Fibroblast of the conjunctiva (primary cell): ENCODE measurements at places on chromosomes 6 and 20.

- DNase-seq: no peak
Measured at GRCh38 chr20:45782890-45783289, 8.8 kb downstream of the WFDC3 start.

- no peak for DNase-seq
Measured at GRCh38 chr6:151340219-151340978, 51.0 kb downstream of the ZBTB2 start.

- no peak for DNase-seq
Measured at GRCh38 chr6:744666-745353, 51.9 kb upstream of the EXOC2 start.

GRCh38 chr6:52304983-52305390, 20.4 kb upstream of the MCM3 start:
- no peak for DNase-seq

DNA sequence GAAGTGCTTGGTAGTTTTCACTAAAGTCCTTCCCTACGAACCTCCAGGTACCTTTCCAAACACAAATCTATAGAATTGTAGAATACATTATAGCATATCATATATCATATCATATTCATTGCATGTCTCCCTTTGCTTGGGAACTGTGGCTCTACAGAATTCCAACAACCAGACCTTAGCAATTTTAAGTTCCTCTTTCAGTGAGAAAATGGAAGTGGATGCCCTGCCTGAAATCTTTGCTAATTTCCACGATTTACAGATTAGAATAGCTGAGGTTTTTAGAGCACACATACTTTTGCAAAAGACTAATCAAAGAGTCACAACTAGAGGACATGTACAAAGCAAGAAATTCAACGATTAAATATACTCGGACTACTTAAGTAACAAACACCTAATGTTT, 78.6 kb downstream of the TNFRSF21 start:
- DNase-seq: no peak

GRCh38 chr20:60904730-60905129, 347.3 kb upstream of the CDH4 start:
- DNase-seq: no peak

GRCh38 chr6:33616113-33616512, 5.0 kb upstream of the ITPR3 start:
- no peak for DNase-seq

- no peak for DNase-seq
Measured at GRCh38 chr6:157511682-157512381, 130.8 kb downstream of the ZDHHC14 start.

DNA sequence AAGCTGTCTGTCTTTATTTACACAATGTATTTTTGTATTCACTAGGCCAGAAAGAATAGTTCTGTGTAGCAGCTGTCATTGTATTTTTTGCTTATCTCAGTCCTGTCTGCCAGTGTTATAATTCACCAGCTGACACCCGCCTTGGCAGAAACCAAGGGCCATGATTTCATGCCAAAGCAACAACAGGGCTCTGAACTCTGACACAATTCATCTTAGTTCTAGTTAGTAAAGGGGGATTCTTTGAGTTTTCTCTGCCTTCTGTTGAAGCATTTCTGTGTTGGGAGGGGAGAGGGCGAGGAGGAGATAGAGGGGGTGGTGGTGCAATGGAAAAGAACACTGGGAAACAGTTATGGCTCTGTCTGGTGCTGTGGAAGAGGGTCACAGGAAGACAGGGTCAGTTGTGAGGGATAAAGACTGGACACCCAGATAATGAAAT, 684.6 kb upstream of the MARCKS start:
- DNase-seq: no peak

GRCh38 chr6:15322781-15323536, 77.1 kb downstream of the JARID2 start:
- DNase-seq: no peak

- no peak for DNase-seq
Measured at GRCh38 chr6:20115246-20115980, 96.9 kb downstream of the MBOAT1 start.

- no peak for DNase-seq
Measured at GRCh38 chr6:38025451-38025850, 205.9 kb downstream of the ZFAND3 start.

GRCh38 chr6:110239526-110240274, 59.5 kb downstream of the CDC40 start:
- DNase-seq: no peak

GRCh38 chr6:16576451-16577368, 184.6 kb downstream of the ATXN1 start:
- DNase-seq: no peak

DNA sequence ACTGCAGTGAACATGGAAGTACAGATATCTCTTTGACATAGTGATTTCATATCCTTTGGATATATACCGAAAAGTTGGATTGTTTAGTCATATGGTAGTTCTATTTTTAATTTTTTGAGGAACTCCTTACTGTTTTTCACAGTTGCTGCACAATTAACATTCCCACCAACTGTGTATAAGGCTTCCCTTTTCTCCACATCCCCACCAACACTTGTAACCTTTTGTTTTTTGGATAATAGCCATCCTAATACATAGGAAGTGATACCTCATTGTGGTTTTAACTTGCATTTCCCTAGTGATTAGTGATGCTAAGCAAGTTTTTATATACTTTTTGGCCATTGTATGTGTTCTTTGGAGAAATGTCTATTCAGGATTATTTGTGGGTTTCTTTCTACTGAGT, 45.1 kb upstream of the TENT5A start:
- no peak for DNase-seq

- DNase-seq: peak; percentile 18
Measured at GRCh38 chr20:56343861-56344381, 14.9 kb upstream of the FAM210B start.

DNA sequence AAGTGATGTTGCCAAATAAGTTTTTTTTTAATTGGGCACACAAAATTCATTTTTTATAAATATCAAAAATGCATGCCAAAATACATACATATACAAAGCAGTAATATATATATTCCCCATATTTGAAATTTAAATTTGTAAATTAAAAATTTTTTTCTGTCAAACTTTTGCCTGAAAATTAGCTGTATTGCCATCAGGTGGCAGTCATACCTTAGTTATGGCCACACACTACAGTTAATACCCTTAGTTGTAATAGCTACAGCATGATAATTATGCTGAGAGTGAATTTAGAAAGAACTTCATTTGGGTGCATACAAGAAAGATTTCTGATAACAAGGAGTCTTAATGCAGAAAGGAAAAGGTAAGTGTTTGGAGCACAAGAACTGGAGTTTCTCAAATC, 46.2 kb upstream of the SDHAF4 start:
- peak; percentile 2 for DNase-seq

DNA sequence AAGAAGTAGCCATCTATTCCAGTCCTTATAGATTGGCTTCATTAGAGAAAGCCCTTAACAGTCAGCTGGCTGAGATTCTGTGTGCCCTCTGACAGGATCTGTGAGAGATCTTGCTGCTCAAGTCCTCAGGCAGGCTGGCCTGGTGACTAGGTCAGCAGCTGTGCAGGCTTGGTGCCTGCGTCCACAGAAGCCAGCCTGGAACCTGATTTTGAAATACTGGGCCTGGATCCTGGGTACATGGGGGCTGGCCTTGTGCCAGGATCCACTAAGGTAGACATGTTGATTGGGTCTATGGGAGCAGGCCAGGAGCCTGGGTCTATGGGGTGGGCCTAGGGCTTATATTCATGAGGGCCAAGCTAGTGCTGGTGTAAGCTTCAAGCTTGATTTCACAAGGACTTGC, 381.8 kb upstream of the MARCKS start:
- DNase-seq: no peak

DNA sequence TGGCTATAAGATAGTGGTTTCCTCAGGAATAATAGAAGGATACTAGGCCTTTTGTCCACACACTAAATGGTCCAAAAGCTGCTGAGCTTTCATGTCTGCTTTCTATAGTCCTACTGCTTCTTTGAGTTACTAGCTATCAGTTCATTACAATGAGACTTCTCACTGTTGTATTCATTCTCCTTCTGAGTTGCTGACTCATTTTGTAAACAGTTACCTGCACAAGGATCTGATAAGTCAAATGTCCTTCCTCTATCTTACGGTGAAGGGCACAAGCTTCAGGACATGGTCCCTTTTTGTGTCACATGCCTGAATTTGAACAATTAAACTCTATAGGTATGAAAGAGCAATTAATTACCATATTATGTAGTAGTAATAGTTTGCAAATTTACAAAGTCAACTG, 90.5 kb downstream of the MAN1A1 start:
- DNase-seq: no peak

DNA sequence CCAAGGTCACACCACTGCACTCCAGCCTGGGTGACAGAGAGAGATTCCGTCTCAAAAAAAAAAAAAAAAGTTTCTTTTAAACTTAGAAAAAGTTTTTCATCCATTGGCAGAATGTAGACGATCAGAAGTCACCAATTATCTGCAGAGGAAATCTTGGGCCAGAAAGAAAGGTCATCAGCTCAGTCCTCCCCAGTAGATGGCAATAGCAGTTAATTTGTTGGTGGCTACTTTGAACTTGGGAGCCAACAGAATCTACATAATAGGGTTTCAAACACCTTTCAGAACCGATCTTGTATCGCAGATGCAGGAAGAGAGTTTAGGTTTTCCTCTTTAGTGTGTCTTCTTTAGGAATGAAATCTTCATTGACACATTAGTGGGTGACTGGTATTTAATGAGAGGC, 41.7 kb downstream of the LBP start:
- no peak for DNase-seq

- DNase-seq: no peak
Measured at GRCh38 chr6:31948306-31948705, 2.4 kb downstream of the CFB start.

DNA sequence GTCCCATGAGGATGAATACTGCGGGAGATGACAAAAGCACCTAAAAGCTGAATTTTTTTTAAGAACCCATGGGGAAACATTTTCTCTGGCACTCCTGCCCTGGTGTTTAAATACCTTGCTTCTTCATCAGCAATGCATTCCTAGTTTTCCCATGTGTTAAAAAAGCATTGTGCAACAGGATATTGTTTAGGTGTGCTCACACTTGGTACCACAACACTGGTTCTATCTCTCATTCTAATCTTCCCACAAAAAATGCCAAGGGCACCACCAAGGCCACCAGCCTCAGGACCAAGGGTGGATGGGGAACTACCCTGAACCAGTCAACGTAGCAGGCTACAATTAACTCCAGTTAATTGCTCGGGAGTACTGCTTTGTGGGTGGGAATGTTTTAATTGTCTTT, 50.9 kb downstream of the ALDH5A1 start:
- no peak for DNase-seq

DNA sequence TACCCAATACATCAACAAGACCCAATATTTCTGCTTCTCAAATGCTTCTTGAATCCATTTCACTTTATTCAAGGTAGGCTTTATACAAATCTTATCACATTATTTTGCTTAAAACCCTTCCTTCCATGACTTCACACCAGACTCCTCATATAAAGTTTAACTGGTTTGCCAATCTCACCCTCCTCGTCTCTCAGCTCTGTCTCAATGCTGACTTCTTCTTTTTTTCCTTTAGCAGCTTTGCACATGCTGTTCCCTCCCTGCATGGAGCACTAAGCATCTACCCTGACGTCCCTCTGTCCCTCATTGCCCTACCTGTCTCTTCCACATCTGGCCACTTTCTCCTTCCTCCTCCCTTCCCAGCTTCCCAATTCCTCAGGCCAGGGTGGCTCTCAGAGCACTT, 31.4 kb downstream of the KCNK17 start:
- no peak for DNase-seq

DNA sequence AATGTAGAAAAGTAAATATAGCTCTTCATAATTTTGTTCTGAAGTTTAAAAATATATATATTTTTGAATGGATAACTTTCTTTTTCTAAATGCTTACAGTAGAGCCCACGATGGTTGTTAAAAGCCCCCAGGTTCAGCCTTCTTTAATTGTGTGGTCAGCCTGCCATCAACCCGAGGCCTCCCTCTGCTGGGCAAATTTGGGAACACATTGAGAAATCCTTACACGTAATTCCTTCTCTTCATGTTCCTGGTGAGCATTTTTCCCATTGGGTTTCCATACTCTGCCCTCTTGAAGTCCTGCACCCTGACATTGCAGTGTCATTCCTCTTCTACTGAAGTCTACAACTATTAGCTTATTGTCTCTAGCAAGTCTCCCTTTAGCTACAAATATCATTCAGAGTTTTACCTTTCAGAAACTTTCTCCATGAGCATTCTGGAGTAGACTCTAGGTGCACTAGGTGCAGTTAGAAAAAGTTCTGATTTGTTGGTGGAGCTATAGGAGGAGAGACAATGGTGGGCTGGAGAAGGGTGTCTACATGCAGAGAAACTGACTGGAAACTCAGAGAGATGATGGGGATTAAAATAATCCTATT, 40.6 kb downstream of the TRIM38 start:
- no peak for DNase-seq

DNA sequence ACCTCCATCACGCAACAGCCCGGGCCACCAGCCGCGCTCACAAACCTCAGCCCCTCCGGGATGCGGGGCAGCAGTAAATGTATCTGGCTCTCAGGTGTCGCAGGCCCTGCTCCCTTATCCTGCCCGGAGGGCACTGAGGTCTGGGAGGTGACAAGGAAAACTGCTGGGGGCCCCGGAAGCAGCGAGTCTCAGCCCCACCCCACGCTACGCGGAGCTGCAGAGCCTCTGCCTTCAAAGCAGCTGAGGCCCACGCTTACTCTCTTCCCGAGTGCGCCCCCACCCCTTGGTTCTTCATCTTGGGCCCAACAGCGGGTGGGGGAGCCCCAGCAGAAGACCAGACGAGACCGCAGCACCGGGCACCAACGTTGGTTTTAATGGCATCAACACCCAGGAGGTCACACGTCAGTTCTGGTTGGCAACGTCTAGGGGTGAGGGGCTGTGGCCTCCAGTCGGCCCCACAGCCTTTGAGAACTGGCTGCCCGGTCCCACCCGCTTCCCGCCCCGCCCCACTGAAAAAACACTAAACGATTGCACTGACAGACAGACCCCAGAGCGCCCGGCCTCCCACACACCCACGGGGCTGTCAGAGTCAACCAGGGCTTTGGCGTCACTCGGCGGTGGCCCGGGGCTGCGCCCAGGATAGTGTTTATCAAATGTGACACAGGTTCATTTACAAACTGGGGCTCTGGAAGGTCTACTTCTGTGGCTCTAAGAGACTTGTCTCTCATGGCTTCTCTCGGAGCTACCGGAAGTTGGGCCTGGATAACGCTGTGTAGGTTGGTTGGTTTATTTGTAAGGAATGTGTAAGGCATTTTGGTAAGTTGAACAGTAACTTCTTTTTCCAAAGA, 43.7 kb downstream of the DSTN start:
- DNase-seq: no peak
